ENCODE measurements at places on chromosomes 3 and 15.

DNA sequence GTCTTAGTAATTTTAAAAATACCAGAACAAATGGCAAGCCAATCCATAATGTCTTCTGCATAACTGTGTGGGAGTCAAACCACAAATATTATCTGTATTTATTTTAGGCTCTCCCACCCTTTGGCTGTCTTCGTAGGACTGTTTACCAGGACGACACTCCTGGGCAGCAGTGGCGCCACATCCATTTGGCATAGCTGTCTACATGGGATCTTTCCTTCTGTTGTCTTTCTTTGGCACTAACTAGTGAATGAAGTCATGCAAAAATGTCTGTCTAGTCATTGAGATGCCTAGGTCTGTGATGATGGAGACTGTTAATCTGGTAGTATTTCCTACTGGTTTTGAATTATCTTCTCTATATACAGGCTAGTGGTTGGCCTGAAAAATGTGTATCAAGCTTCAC, 54.0 kb upstream of the CHMP2B start:
- H3K36me3 ChIP-seq: no peaks in the 10 kb centered on the region
- H3K4me3 ChIP-seq: no peak overlapping the region
- H3K27ac ChIP-seq: no peak overlapping the region
- H3K27me3 ChIP-seq: no peaks in the 10 kb centered on the region
- no peak for DNase-seq

GRCh38 chr15:76058714-76059319, 968 bp upstream of the TMEM266 start:
- H3K4me3 ChIP-seq: peak overlapping the region; percentile 83
- H3K27ac ChIP-seq: no peak overlapping the region
- peak; percentile 65 for DNase-seq
- H3K27me3 ChIP-seq: peaks cover 26% of the 10 kb centered on the region
- H3K4me1 ChIP-seq: peaks cover 9% of the 10 kb centered on the region

GRCh38 chr15:47932261-47932660, 188.5 kb upstream of the SLC24A5 start:
- DNase-seq: no peak
- H3K27me3 ChIP-seq: no peaks in the 10 kb centered on the region
- no peak overlapping the region for H3K27ac ChIP-seq
- no peaks in the 10 kb centered on the region for H3K4me1 ChIP-seq

DNA sequence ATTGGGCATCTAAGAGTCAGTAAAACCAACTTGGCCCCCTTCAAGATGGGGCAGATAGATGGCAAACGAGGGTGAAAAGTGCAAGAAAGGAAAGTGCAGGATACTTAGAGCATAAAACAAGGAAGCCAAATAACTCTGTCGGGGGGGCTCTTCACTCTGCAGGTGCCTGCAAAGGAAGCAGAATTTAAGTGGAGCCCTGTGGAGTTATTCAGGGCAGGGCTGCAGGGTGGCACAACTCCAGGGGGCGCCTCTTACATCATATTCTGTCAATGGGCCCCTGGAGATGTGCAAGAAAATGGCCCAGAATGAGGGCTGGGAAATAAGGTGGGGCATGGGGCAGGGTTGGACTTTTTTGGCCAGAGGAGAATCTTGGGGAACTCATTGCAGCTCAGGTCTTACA, 69.7 kb downstream of the CD47 start:
- no peak overlapping the region for H3K27ac ChIP-seq
- H3K4me3 ChIP-seq: no peak overlapping the region
- no peak for DNase-seq

- H3K4me1 ChIP-seq: peaks cover 6% of the 10 kb centered on the region
- no peaks in the 10 kb centered on the region for H3K36me3 ChIP-seq
- no peak overlapping the region for H3K4me3 ChIP-seq
- no peaks in the 10 kb centered on the region for H3K27me3 ChIP-seq
- no peak for DNase-seq
Measured at GRCh38 chr3:14256561-14257342, 78.1 kb downstream of the LSM3 start.

DNA sequence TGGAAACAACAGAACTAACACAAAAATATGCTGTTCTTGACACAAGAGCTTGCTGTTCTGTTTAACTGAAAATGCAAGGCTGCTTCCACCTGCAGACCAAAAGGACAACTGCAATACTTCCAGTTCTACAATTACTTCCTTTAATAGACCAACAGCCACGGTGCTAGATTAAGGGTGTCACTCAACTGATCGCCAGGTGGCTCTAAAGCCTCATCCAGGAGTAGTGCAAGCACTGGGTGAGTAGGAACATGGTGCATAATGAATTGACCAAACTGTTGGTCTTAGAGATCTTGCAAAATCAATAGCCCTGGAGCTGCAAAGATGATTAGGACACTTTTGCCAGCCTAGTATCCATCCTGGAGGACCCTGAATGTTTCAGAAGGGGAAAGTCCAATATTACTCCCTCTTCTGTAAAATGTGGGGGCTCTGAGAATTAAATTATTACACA, 3.6 kb upstream of the CLDN16 start:
- DNase-seq: peak; percentile 62
- H3K4me3 ChIP-seq: no peak overlapping the region
- no peaks in the 10 kb centered on the region for H3K27me3 ChIP-seq

DNA sequence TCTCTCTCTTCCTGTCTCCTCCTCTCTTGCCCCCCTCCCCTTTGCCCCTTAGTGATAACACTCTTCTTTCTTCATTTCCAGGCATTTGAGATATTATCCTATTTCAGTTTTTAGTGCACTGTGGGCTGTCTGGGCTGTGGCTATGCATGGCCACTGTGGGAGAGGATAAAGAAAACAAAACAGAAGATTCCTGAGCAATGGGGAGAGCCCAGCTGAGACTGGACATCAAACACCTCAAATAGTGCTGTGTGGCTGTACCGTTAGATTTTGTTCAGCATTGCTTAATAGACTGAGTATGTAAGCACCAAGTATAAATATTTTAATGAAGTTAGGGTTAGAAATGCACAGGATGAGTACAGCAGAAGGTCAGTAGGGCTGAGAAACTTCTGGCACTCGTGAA, 7.9 kb upstream of the GBE1 start:
- no peaks in the 10 kb centered on the region for H3K36me3 ChIP-seq
- H3K4me3 ChIP-seq: no peak overlapping the region
- DNase-seq: no peak
- H3K27ac ChIP-seq: no peak overlapping the region

GRCh38 chr3:104032283-104032682, 1334.4 kb upstream of the ALCAM start:
- H3K4me1 ChIP-seq: no peaks in the 10 kb centered on the region
- H3K27me3 ChIP-seq: no peaks in the 10 kb centered on the region
- no peaks in the 10 kb centered on the region for H3K36me3 ChIP-seq
- no peak for DNase-seq
- H3K4me3 ChIP-seq: no peak overlapping the region

- H3K4me3 ChIP-seq: no peak overlapping the region
- peaks cover 1% of the 10 kb centered on the region for H3K4me1 ChIP-seq
- no peak overlapping the region for H3K27ac ChIP-seq
- DNase-seq: no peak
Measured at GRCh38 chr3:45041666-45042065, 15.6 kb downstream of the CLEC3B start.

DNA sequence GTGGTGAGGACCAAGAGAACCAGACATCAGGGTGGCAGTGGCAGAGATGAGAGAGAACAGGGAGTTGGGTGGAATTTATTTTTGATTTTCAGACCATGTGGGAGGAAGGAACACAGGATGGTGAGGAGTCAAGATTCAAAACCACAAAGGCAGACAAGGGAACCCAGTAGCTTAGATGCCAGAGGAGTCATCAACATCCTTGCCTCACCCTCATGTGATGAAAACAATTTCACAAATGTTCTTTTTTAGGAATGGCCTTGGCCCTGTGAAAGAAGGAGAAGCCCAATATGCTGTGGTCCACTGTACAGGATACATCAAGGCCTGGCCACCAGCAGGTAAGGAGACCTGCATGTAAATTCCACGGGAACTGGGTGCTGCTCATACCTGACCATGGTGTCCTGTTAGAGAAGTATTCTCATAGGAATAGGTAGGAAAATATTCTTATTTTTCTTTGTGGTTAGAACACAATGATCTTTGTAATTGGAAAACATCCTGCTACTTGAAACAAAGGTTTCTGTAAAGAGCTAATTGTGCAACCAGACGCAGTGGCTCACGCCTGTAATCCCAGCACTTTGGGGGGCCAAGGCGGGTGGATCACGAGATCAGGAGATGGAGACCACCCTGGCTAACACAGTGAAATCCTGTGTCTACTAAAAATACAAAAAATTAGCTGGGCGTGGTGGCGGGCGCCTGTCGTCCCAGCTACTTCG, 110.0 kb downstream of the ARNT2 start:
- DNase-seq: no peak
- H3K27me3 ChIP-seq: no peaks in the 10 kb centered on the region
- no peak overlapping the region for H3K27ac ChIP-seq
- no peaks in the 10 kb centered on the region for H3K4me1 ChIP-seq
- H3K36me3 ChIP-seq: no peaks in the 10 kb centered on the region

DNA sequence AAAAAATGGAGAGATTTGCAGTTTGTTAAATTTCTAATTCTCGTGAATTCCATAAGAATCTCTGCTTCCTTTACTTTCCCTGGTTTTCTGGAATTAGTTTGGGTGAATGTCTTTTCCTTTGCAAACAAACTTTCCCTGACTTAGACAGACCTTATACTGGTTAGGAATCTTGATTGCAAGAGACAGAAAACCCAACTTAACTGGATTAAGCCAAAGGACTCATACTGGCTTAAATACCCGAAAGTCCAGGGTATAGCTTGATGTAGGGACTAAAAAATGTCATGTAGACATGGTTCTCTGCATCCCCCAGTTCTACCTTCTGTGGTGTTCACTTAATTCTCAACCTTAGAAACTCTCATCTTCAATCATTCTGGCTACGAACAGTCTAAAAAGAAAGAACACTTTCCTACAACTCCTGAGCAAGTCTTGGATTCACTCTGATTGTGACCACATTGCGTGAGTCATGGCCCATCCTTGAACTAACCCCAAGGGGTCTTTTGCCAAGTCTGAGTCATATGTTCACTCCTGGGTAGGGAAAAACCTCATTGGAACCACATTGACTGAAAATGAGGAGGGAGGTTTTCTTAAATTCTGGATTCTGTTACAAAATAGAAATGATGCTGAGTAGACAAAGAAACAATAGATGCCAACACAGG, 136.0 kb upstream of the DAZL start:
- H3K27ac ChIP-seq: no peak overlapping the region
- H3K4me1 ChIP-seq: no peaks in the 10 kb centered on the region
- DNase-seq: peak; percentile 2
- no peaks in the 10 kb centered on the region for H3K36me3 ChIP-seq

GRCh38 chr15:69288531-69289341, 10.0 kb upstream of the PAQR5 start:
- no peak overlapping the region for H3K27ac ChIP-seq
- H3K27me3 ChIP-seq: no peaks in the 10 kb centered on the region
- no peak for DNase-seq
- H3K36me3 ChIP-seq: no peaks in the 10 kb centered on the region

DNA sequence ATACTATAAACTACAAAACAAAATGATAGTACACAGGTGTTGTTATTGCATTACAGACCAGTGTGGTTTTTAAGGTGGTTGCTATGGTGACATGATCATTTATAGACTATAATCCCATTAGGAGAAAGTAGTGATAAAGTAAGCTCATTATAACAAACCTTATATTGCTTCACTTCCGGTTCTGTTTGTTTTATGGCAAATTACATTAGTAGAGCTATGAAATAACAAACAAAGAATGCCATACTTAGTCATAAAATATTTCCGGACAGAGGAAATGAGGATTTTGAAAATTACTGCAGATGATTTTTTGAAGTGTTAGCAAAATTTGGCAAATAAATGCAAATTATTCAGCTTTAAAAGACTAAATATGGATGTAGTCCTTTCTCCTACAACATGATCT, 640.4 kb upstream of the ARPP21 start:
- no peaks in the 10 kb centered on the region for H3K27me3 ChIP-seq
- no peaks in the 10 kb centered on the region for H3K36me3 ChIP-seq
- DNase-seq: no peak
- no peak overlapping the region for H3K4me3 ChIP-seq
